Upper lobe of left lung (tissue), 6 donors: ENCODE measurements at places on chromosomes 7 and 10. TPM values are rescaled to one million over a fixed set of nuclear protein-coding genes. Genes with fewer than 3 reads are reported as not detected.

Gene HDAC9
- total RNA-seq: 11.3 TPM

Gene SPDYE1
- not detected for total RNA-seq

Gene NPC1L1
- not detected for total RNA-seq

Gene FAM221A
- 19.4 TPM for total RNA-seq

Gene CYP26C1
- 0.39 TPM for total RNA-seq

Gene OR2A5
- not detected for total RNA-seq

Gene MEIG1
- not detected for total RNA-seq

Gene CALCR
- total RNA-seq: 0.09 TPM

Gene UNC5B
- total RNA-seq: 9.8 TPM

Gene PTPRE
- total RNA-seq: 49.9 TPM

Gene LBX1
- 0.20 TPM for total RNA-seq

Gene MYOF
- 83.9 TPM for total RNA-seq

Gene GPR37
- total RNA-seq: 1.3 TPM

Gene FXYD4
- total RNA-seq: not detected

Gene CTNNA3
- not detected for total RNA-seq

Gene CHST12
- total RNA-seq: 10.2 TPM

Gene HIBADH
- total RNA-seq: 21.7 TPM

Gene NME8
- 1.1 TPM for total RNA-seq

Gene GDF2
- total RNA-seq: not detected

Gene C10orf105
- 0.15 TPM for total RNA-seq

Gene CCDC136
- 1.1 TPM for total RNA-seq

Gene FAM25C
- not detected for total RNA-seq

Gene IDI2
- total RNA-seq: not detected

Gene STOX1
- total RNA-seq: 0.23 TPM

Gene PNLIPRP1
- not detected for total RNA-seq

Gene TWIST1
- not detected for total RNA-seq

Gene CREM
- 27.6 TPM for total RNA-seq

Gene MARCHF5
- 27.9 TPM for total RNA-seq

Gene CDC14C
- total RNA-seq: not detected

Gene NAT16
- total RNA-seq: not detected

Gene LIPJ
- total RNA-seq: not detected

Gene EFCAB10
- total RNA-seq: 26.2 TPM

Gene HOXA10
- total RNA-seq: not detected

Gene NCF1
- total RNA-seq: 61.8 TPM

Gene OR6V1
- not detected for total RNA-seq

Gene PRKG1
- 29.6 TPM for total RNA-seq

Gene USP6NL
- 24.6 TPM for total RNA-seq

Gene NKX2-3
- total RNA-seq: 0.10 TPM

Gene CNNM1
- not detected for total RNA-seq

Gene PLEKHA8
- total RNA-seq: 8.0 TPM

Gene HELLS
- total RNA-seq: 6.3 TPM

Gene CALHM3
- total RNA-seq: not detected

Gene AKR1C3
- total RNA-seq: 130 TPM

Gene CPEB3
- 5.5 TPM for total RNA-seq

Gene FEZF1
- total RNA-seq: 0.27 TPM

Gene HOXA5
- total RNA-seq: 79.9 TPM

Gene GIMAP6
- 29.3 TPM for total RNA-seq

Gene CUZD1
- total RNA-seq: 0.79 TPM

Gene CLDN3
- total RNA-seq: 61.0 TPM
